ENCODE measurements at places on chromosomes 2 and 18.

- no peak for DNase-seq
Observed at GRCh38 chr2:133163111-133163510, 405.2 kb downstream of the NCKAP5 start.

GRCh38 chr2:238067939-238068338, 7.1 kb downstream of the SCLY start:
- no peak for DNase-seq

GRCh38 chr2:196075196-196075595, 6.6 kb upstream of the DNAH7 start:
- no peak for DNase-seq

DNA sequence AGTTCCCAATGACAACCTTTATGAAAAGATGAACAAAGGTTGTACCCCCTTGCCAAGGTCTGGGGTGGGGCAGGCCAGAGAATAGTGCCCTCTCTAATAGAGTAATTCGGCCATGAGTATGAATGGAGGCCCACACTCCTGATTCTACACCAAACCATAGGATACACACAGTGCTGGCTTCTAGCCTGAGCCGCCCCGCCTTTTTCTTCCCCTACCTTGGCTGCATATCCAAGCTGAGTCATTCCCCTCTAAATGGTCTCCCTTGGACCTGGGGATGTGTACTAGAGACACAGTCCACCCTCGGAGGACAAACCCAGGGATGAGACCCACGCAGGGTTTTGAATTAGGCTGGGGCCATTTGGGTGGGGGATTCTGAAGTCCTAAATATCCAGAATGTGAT, 107.2 kb upstream of the CAPN13 start:
- DNase-seq = no peak

DNA sequence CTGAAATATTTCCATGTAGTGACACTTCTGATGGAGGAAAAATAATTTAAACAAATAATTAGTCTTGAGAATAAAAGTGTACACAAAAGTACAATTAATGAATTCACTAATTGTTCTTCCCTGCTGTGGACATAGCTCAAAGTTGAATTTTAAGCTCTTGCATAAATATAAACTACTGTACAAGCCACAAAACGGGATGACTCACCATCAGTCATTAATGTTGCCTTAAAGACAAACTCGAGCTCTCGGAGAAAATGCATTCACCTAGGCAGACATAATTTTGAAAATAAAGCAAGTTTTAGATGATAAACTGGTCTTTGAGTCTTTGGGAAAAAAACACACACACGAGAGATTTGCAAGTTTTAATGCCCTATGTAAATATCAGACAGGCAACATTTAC, 436.4 kb downstream of the ZNF521 start:
- DNase-seq = no peak

DNA sequence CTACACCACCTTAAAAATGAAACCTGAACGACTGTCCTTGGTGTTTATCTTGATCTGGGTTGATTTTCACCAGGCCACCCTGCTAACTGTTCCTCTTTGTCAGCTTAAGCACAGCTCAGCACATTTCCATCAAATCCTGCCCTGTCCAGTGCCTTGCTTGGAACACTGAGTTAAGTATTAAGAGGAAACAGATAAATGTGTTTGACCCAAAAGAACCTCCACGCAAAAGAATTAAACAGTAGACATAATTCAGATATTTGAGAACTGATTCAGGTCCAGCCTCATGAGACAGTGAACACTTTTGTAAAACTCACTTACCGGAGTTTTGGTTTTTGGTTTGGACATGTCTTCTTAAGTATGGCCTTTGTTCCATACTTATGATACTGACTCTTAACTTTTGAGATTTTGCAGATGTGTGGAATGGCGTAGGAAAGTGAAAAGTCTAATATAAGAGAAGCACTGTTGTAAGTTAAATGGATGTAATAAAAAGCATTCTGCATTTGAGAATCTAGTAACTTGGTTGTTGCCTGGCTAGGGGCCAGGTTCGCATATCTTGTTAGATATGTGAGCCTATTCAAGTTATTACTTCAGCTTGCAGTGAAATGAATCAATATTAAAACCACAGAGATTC, 88.9 kb upstream of the SERPINE2 start:
- DNase-seq = no peak

DNA sequence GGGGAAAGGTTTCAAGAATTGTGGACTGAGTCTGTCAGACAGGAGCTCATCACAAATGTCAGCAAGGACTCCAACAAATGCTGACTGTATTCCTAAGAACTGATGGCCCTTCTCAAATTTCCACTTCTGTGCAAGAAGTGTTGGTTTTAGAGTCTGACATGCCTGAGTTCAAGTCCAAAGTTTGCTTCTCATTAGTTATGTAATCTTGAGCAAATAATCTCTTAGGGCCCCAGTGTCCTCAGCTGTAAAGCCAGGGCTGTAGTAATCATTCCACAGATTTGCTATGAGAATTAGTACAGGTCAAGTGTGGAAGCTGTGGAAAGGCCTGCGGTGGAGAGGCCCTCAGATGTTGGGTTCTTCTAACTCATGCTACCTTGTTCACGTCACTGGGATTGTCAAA, 23.9 kb downstream of the MEP1B start:
- no peak for DNase-seq

- no peak for DNase-seq
Observed at GRCh38 chr2:67485431-67485830, 88.3 kb downstream of the ETAA1 start.

DNA sequence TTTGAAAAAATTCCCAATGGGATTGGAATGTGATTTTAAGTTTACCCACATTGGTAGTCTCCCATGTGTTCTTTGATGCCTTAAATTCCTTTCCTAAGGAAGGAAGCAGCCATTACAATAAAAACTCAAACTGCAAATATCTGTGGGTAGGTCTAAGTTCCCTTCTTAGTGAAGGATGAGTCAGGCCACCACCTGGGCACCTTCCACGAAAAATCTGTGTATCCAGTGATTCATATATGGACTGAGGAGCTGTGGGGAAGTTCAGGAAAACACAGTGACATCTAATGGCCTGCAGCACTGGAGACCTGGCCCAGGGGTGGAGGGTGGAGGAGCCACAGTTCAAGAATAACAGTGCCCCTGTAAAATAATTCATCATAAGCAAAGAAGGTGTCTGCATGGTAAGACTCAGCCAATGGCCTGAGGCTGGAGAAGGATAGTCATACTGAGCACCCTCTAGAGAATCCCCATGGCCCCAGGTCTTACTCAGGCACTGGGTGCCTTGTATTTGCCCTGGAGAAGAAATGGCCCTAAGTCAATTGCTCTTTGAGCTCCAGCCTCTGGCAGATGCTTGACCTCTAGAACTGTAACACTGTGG, 248.6 kb downstream of the SP3 start:
- DNase-seq = no peak

GRCh38 chr2:200305797-200306195, 697 bp upstream of the SPATS2L start:
- DNase-seq = no peak

Data from T-helper 22 cell (primary cell).